ENCODE measurements at places on chromosomes 1 and 21.

DNA sequence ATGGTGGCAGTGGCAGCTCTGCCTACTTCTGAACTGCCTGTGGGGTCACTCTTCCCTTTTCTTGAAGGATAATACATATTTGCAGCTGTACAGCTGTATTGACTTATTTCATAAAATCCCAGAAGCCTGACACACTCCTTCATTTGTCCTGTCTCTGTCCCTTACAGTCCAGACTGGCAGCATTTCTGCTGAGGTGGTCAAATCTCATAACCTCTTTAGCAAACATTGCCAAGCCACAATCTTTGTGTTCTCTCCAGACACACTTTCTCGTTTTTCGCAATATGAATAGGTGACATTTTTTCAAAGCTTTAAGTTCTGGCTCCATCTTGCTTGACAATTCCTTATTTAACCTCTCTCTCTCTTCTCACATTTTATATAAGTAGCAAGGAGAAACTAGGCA lies 15.2 kb downstream of the LY9 start:
- no peak for DNase-seq

DNA sequence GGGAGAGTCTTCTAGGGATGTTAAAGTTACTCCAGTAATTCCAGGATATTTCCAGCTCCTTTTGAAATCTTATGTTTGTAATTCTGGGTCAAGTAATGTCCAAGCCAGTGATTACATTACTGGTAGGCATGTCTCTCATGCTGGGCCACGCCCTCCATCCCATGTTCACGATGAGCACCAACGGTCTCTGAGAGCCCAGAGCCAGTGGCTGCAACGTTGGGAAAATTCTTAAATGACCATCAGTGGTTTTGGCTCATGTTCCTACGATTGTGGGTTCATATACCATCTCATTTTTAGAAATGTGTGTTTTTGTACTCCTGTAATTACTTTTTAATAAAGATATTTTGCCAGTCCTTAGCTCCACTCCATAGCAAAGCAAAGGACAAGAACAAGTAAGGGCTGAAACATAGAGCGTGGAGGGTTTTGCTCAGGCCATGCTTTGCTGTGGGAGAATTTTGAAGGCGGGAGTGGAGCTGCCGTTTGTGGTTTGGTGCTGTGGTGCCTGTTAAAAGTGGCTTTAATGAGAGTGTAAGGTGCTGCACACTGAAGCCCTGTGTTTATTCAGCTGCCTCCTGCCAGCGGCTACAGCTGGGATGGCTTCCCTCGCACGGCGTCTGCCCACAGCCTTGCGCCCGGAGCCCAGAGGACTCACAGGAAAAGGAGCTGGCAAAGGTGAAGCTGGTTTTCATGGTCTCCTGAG lies 28.9 kb downstream of the VANGL1 start:
- DNase-seq: no peak

DNA sequence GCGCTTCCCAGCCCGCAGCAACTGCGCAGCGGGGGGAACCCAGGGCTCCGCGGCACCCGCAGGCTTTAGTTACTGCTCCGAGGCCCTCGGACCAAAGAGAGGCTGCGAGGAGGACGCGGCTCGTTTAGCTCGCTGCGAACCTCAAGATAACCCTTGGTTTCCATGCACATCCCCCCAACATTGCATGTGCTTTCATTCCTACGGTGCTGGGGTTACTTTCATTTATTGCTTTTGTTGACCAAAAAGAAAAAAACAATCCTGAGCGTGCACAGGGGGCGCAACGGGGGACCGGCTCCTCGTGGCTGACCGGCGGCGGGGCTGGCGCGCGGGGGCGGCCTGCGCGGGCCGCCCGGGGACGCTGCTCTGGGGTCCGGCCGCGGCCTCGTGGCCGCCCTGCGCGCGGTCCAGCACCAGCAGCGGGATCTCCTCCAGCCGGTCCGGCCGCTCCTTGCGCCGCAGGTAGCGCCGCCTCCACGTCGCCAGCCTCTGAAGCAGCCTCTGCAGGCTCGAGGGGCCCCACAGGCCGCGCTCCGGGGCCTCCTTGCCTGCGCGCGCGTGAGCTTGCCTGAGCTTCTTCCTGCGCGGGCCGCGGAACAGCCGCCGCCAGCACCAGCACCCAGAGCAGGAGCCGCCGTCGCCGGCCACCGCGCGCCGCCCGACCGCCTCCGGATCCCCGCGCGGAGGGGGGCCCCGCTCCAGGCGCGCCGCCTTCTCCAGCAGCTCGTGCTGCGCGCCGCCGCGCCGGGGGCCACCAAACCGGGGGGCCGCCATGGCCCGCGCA lies 77.4 kb downstream of the DESI2 start:
- peak; percentile 10 for DNase-seq

DNA sequence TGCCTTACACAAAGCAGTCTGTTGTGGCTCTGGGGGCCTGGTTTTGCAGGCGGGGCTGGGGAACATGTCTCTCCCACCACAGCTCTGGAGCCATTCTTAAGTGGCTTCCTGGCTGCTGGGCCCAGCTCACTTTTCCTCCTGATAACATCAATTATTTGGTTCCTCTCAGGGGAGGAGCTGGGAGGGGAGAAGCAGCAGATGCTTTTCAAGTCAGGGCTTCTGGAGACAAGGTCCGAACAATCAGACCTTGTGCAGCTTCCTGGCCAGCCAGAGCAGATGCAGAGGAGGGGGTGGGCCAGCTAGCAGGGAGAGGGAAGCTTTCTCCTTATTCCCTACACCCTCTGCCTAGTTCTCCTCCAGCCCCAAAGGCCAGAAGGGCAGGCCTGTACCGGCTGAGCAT lies 3.7 kb upstream of the PAQR6 start:
- DNase-seq: no peak

GRCh38 chr1:15557594-15557993 lies 27.3 kb downstream of the AGMAT start:
- DNase-seq: no peak

All from CD4-positive, alpha-beta T cell treated with Interferon gamma for 1 hour (primary cell).